ENCODE measurements at places on chromosomes 1 and 21.

DNA sequence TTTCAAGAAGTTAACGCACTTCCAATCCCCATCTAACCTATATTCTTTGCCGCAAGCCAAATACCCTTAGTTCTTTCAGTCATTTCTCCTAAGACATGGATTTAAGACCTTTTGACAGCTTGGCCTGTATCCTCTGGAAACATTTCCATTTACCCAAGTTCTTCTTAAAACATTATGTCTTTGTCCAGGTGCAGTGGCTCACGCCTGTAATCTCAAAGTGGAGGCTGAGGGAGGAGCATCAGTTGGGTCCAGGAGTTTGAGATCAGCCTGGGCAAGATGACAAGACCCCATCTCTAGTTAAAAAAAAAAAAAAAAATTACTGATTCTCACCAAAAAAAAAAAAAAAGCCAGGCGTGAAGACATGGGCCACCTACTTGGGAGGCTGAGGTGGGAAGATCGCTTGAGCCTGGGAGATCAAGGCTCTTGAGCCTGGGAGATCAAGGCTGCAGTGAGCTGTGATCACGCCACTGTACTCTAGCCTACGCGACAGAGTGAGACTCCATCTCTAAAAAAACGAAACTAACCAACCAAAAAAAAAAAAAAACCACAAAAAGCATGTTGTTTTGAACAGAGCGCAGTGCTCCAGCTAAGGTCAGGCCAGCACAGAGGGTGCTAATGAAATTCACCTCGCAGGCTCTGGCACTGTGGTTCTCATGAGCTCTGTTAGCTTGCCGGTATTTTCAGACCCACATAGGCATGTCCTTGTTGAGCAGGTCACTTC, 36.0 kb downstream of the NUAK2 start:
- peak; percentile 28 for DNase-seq

GRCh38 chr1:31624731-31625514, 7.4 kb downstream of the HCRTR1 start:
- DNase-seq = no peak

- DNase-seq = no peak
Measured at GRCh38 chr1:172940174-172940855, 110.4 kb downstream of the TNFSF18 start.

DNA sequence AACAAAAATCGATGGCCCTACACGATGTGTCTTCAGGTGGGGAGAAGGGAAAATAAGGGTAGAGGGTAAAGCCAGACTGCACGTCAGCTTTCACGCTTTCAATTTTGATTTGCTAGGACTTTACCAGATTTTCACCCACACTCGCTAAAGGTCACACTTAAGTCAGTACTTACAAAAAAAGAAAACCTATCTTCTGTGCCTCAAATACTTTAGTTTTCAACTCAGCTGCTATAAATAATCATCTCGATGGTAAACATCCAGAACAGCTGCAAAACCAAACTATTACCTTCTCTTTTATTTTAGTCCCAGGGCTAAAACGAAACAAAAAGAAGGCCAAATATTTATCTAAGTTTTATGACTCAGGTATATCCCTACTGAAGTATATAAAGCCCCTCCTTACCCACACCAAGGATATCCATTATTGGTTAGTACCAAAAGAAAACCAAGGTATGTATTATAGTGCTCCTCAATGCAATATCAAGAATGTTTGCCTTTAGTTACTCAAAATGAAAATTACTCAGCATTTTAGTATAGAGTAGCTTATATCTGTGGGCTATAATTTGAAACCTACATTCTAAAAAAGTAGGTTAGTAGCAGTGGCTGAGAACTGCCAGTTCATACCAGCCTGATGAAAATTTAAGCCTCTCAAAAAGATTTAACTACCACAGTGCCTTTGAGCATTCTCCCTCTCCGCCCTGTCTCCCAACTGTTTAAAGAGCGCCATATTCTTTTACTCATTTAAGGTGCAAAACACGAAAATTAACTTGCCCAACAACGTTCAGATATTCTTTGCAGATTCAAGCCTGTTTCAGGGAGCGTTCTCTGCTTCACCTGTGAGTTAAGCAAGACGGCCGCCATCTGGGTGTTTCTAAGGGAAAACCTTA, 1.5 kb downstream of the CSDE1 start:
- DNase-seq = no peak

DNA sequence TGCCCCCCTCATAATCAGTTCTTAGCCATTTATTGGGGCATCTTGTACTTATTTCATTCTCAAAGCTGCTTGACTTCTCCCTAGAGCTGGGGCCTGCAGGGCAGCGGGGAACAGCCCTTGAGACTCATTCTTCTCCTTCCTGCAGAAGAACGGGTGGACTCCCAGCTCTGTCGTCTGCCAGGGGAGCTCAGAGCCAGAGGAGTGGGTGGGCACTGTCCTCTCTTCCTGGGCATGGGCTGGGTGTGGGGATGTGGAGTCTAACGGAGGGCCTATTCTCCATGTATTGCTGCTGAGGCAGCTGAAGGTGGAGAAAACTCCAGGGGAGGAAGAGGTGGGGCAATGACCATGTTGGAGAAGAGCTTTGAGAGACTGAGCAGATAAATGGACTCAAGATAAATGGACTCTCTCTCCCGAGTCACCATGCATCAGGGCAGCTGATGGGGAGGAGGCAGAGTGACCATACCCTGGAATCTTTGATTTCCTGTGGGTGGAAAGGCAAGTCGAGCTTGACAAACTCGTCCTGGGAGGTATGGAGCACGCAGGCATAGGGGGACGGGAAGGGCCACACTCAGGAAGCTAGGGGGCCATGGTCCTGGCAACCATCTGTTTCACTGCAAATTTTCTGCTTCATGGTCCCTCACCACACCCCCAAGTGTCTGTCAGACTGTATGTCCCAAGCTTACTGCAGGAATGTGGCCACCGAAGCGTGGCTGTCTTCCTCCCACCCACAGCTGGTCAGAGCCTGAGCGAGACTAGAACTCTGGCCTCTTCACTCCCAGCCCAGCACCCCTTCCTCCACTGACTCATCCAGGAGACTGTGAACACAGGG, 56.9 kb upstream of the ATP2B4 start:
- DNase-seq = no peak

DNA sequence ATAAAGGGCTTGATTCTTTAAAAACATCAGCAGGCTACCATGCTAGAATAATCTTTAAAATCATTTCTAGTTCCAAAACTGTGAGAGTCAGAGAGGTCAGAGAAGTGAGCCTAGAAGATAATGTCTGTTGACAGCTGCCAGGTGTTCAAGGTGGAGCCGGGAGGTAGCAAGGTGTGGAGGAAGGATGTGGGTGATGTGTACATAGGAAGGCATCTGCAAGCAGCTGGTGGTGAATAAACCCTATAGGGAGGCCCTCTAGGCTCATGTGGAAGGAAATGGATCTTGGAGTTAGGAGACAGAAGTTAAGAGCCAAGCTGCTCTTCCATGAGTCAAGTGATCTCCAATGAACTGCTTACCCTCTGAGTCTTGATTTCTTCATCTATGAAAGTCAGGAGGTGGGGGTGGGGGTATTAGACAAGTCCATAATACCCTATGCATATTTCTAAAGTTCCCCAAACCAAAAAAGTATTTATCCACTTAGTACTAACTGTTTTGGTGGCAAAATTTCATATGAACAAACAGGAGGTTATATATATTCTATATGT, 266.3 kb downstream of the RHOU start:
- no peak for DNase-seq

DNA sequence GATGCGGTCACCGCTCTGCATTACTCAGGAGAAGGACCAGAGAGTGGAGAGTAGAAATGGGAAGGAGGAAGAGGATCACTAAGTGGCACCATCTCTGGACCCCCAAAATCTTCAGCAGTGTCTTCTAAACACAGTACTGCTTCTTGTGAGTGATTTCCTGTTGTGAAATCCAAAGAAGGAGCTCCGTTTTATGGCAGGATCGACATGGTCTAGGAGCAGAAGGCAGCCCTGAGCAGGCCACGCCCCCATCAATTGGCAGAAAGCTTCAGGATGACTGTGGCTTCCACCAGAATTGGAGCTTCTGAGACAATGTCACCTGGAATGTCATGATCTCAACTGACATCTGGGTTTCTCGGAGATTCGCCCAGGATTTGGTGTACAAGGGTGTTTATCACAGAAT, 171.5 kb downstream of the ADSS2 start:
- no peak for DNase-seq

DNA sequence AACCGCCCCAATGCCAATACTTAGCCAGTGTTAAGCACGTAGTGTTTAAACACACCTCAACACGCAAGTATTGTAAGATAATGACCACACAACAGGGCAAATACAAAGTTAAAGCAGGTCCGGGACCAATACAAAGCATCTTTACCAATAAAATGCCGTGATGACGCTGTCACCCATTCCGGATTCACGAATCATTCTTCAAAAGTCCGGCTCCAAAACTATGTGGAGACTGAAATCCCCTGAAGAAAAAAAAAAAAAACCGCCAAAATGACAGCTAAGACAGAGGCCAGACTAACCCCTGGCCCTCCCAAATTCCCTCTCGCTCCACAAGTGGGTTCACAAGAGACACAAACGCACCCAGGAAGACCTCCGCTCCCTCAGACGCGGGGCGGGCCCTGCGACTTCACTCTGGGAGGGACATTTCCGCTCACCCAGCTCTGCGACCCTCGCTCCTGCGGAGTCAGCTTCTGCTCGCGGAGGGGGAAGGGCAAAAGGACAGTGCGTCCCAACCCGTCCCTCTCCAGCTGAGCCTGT, 625 bp upstream of the DARS2 start:
- DNase-seq = no peak

- no peak for DNase-seq
Measured at GRCh38 chr1:12194666-12195216, 27.9 kb downstream of the TNFRSF1B start.

DNA sequence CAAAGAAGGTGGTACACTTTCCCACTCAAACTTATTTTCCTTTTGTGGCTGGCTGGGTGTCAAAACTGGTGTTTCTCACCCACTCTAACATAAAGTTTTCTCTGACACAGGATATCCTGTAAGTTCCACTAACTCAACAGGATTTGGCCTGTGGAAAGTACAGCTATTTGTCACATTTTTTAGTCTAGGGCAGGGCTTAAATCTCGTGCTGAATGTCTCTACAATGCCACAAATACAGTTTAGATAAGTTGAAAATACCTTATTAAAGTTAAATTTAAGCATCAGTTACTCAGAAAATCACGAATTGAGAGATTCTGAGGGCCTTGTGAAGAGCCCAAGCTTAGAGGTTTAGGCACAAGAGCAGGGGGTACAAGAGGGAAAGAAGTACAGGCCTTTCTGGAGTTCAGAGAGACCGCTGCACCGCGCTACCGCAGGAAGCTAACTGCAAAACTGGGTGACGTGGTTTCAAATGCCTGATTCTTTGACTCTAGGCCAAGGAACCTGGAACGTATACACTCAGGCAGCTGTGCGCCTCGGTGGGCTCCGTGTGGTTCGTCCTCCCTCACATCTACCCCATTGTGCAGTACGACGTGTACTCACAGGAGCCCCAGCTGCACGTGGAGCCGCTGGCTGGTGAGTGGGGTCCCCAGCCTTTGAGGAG, 23.4 kb upstream of the PWP2 start:
- no peak for DNase-seq

- no peak for DNase-seq
Measured at GRCh38 chr1:84145068-84145467, 997 bp downstream of the PRKACB start.

DNA sequence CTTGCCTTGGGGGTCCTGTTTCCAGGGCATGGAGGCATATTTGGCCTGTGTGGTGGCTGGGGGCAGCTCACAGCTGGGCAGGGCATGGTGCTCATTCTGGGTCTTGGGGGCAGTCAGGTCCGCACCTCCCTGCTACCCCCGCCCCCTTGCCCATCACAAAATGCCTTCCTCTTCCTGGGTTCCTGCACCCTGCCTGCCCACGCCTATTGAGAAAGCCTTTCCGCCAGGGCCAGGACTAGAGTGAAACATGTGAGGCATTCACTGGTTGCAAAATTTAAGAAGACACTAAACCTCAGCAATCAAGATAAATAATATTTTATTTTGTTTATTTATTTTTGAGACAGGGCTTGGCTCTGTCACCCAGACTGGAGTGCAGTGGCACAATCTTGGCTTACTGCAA, 19.7 kb downstream of the PTAFR start:
- DNase-seq = no peak

GRCh38 chr21:36902331-36902730, 64.1 kb downstream of the HLCS start:
- DNase-seq = no peak

- DNase-seq = no peak
Measured at GRCh38 chr1:57269630-57270225, 154.1 kb downstream of the DAB1 start.

GRCh38 chr1:14930247-14930965, 223.1 kb upstream of the TMEM51 start:
- DNase-seq = no peak

GRCh38 chr1:904310-904950, 19.3 kb upstream of the SAMD11 start:
- DNase-seq = peak; percentile 80

DNA sequence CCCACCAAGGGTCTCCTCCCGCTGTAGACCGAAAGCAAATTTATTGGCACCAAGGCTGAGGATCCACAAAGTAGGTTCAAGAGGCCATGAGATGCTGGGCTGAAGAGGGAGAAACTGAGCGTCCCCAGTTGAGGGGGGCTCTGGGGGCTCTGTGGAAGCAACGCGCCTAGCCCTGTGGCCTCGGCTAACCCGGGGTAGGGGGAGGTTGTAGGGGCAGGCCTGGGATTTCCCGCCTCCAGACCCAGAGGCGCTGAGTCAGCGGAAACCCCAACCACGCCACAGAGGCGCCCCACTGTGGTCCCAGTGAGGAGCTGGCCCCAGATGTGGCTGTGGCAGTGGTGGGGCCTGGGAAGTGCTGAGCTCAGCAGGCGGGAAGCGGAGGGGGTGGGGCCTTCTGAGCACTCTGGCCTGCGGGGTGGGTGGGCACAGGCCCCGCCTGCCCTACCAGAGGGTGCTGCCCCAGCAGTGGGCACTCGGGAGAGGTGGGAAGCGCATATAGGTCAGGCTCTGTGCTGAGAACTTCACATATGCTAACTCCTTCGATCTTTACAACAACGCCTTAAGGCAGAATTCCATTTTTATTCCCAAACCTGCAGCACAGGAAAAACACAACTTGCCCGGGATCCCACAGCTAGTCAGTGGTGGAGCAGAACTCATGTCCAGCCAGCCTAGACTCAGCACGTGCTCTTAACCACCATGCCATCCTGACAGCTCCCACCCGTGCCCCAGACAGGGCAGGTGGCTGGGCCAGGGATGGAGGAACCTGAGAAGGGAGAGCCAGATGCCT, 1.5 kb upstream of the COL16A1 start:
- DNase-seq = peak; percentile 36

DNA sequence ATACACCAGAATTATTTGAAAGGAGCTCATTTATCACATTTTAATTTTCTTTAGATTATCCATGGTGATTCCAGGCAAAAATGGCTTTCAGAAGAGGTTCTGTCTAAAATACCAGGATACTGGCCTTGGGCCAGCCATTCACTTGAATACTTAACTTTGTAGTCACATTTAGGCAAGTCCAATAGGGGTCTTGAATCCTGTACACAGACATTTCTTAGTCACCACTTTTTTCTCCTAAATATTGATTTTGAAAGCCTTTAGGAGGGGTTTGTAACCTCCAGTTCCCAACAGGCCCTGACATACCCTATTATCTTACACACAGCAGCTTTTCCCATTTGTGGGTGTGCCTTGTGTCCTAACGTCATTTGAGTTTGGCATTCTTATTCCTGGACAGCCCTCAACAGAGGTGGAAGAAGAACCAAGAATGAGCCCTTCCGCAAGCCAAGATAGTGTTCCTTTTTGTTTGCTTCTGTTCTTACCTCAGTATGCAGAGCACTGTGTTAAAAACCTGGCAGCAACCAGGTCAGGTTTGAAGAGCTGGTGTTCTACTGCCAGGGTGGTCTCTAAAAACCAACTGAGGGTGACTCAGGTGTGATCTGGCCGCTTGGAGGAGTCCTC, 19.5 kb downstream of the MAP3K7CL start:
- DNase-seq = no peak
